ENCODE measurements at places on chromosomes 16 and 17.

- no peak for DNase-seq
Observed at GRCh38 chr17:57370037-57370581, 113.8 kb downstream of the MSI2 start.

GRCh38 chr16:9351440-9351839 is 260.0 kb downstream of the HAPSTR1 start:
- no peak for DNase-seq

DNA sequence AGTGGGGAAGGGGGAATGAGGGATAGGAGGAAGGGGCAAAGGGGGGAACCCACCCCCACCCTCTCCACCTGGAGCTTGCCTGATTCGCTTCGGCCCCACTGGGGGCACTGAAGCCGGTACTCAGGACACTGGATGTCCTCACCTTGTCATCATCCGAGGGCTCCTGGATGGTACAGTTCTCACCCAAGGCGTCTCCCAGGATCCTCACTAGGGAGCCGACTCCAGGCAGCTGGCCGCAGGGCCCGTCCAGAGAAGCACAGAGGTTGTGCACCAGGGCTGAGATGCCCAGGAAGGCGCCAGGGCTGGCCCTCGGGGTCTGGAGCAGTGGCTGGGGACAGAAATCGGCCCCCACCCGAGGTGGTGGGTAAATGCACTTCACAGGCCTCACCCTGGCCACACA is 92.3 kb downstream of the LITAF start:
- no peak for DNase-seq

- no peak for DNase-seq
Observed at GRCh38 chr16:75252946-75253911, 1.8 kb upstream of the BCAR1 start.

DNA sequence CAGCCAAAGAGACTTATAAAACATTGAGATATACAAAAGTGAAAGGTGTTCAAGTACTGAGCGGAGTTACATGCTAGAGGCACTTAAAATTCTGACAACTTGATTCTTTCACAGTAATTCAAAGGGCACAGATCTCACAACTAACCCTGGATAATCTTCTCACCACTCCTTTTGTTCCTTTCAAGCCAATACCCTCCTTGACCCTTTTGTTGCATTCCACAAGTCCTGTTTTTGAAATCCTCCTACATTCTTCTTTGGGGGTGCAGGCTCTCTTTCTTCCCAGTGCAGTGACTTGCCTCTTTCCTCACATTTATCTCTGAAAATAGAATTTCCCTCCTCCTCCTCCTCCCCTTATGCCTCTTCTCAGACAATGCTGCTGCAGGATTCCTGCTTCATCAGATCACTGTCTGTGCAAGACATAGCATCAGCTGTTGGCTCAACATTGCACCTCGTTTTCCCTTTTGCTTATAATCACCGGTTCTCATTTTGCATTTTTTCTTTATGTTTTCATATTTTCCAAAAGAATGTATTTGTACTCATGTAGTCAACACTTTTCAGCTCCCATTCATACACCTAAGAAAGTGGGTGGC is 199.3 kb downstream of the CDH8 start:
- DNase-seq, result no peak

DNA sequence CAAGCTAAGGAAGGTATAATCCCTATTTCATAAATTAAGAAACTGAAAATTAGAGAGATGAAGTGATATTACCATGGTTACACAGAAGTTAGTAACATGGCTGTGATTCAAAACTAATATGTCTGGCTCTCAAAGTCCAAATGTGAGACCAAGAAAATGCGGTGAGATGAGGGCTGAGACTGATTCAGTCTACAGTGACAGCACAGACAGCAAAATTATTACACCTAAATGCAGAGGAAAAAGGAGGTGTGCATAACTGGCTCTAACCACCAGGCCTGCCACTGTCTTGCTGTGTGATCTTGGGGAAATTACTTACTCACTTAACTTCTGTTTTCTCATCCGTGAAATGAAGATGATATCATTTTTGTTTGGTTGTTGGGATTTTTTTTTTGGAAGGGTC is 270.0 kb upstream of the SOX9 start:
- DNase-seq, result no peak

- DNase-seq, result peak; percentile 35
Observed at GRCh38 chr17:76816590-76817135, 51.5 kb upstream of the MGAT5B start.

DNA sequence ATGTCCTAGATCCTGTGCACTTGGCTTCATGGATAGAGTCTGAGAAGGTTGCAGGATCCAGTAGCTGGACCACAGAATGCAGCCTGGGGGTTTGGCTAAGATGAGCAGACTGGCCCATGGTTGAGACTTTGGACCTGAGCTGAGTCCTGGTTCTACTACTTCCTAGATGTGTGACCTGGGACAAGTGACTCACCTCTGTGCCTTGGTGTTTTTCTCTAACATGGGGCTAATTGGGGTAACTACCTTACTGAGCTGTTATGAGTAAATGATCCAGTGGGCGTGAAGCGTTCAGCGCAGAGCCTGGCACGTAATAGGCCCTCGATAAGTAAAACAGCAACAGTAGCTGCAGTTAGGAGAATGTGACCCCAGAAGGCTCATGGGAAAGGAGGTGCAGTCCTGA is 38.8 kb downstream of the SNX20 start:
- DNase-seq, result no peak

GRCh38 chr17:79391376-79392233 is 219.2 kb downstream of the RBFOX3 start:
- peak; percentile 72 for DNase-seq

- no peak for DNase-seq
Observed at GRCh38 chr16:88826070-88826840, 14.5 kb upstream of the APRT start.

DNA sequence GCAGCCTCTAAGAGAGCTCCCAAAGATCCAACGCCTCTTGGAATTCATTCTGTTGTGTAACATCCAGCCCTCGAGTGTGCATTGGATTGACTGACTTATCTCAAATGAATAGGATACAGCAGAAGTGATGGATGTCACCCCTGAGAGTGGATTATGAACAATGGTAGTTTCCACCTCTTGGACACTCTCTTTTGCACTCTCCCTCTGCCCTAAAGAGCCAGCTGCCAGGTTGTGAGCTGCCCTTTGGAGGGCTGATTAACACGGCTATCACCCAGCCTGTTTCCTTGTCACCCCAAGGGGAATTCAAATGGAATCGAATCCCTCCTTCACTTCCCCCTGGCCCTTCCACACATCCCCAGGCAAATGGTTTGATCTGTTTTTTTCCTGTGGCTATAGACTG is 21.2 kb upstream of the HAPSTR1 start:
- DNase-seq, result no peak

GRCh38 chr17:69220098-69220497 is 8.5 kb downstream of the ABCA10 start:
- DNase-seq, result no peak

DNA sequence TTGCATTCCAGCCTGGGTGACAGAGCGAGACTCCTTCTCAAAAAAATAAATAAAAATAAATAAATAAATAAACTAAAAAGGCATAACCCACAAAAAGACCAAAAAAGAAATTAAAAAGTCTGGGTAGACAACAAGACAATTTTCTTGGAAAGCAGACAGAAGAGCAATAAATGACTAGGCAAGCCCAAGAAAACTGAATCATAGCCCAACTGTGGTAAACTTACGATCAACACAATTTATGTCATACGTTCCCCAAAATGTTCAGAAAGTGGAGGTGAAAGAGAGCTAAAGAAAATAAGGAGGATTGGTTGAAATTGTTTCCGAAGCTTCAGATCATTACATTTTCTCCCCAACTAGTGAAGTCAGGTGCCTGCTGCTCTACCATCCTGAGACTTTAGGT is 31.3 kb upstream of the C17orf78 start:
- no peak for DNase-seq

DNA sequence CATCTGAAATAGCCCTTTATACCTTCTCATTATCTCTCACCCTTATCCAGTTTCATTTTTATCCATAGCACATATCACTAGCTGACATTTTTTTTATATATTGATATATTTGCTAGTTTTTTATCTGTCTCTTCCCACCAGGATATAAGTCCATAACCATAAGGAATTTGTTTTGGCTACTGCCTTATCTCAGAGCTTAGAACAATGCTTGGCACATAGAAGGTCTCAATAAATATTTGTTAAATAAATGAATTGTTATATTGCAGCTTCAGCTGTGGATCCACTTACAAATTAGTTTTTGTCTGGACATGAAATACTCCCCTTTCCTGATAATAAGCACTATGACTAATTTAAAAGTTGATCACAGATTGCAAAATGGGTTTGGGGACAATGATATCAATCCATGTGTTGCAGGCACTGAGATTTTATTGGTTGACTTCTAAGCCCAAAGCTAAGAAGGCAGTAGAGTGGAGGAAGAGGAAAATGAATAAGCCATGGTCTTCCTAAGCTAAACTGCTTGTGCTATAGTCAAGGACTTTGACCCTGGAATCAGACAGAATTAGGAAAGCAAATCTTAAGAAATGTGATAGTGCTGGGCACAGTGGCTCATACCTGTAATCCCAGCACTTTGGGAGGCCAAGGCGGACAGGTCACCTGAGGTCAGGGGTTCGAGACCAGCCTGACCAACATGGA is 31.9 kb upstream of the YPEL2 start:
- no peak for DNase-seq

- DNase-seq, result no peak
Observed at GRCh38 chr16:78122774-78123315, 23.4 kb downstream of the WWOX start.

GRCh38 chr16:81723098-81723723 is 55.9 kb upstream of the PLCG2 start:
- no peak for DNase-seq

GRCh38 chr16:22264786-22265185 is 32.4 kb upstream of the POLR3E start:
- no peak for DNase-seq

DNA sequence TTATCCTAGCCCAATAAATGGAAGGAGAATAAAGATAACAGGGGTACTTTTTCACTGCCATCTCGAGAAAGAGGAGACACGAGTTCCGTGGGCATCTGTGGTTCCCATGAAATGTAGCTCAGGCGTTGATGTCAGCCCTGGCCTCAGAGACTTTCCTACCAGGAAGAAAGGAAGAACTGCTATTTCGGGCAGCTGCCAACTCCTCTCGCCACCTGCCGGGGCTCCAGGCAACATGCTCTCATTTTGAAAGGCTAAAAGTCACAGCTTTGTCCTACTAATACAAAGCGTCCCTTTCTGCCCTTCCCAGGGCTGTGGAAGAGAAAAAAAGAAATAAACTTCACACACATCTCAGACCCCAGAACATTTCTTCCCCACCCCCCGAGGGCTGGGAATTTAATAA is 65.8 kb downstream of the DHRS7C start:
- no peak for DNase-seq

GRCh38 chr16:1297018-1297696 is 12.3 kb upstream of the UBE2I start:
- no peak for DNase-seq

GRCh38 chr17:61411261-61412142 is 11.9 kb downstream of the TBX2 start:
- peak; percentile 57 for DNase-seq

- DNase-seq, result no peak
Observed at GRCh38 chr16:8512941-8513624, 77.2 kb downstream of the TMEM114 start.

- no peak for DNase-seq
Observed at GRCh38 chr16:80380514-80380913, 160.3 kb upstream of the DYNLRB2 start.

DNA sequence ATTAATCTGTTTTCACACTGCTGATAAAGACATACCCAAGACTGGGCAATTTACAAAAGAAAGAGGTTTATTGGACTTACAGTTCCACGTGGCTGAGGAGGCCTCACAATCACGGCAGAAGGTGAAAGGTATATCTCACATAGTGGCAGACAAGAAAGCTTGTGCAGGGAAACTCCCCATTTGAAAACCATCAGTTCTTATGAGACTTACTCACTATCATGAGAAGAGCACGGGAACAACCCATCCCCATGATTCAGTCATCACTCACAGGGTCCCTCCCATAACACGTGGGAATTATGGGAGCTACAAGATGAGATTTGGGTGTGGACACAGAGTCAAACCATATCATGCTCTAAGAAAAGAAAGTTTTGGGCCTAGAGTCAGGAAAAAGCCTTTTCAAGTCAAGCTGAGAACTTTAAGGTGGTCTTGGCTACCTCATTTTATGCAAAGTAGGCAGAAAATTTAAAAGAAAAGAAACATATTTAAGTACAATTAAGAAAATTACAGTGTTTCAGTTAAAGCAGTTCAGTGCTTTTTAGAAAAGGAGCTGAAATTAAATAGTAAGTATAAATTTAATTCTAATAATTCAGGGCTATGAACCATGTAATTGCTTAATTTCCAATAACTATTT is 24.9 kb upstream of the CRYM start:
- DNase-seq, result no peak

- DNase-seq, result no peak
Observed at GRCh38 chr17:15981208-15981607, 18.3 kb downstream of the ZSWIM7 start.

DNA sequence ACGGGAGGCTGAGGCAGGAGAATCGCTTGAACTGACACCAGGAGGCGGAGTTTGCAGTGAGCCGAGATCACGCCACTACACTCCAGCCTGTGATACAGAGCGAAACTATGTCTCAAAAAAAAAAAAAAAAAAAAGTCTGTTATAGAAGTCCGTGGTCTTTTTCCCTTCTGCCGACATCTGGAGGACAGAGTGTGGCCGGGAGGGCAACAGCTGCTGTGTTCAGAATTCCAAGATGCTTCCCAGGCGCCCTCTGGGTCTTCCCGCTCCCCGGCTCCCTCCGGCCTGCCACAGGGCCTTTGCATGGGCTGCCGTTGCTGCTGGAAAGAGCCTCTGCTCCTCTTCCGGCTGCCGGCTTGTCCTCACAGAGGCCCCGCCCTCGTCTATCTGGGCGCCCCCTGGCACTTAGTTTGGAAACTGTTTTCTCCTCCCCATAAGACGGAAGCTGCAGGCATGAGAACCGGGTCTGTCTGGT is 2.4 kb upstream of the CACNA1H start:
- DNase-seq, result no peak
